NCI-H510A (cell line): ENCODE measurements at places on chromosomes 7 and 10.

- no peak for DNase-seq
Observed at GRCh38 chr7:36657036-36657660, 67.1 kb downstream of the AOAH start.

DNA sequence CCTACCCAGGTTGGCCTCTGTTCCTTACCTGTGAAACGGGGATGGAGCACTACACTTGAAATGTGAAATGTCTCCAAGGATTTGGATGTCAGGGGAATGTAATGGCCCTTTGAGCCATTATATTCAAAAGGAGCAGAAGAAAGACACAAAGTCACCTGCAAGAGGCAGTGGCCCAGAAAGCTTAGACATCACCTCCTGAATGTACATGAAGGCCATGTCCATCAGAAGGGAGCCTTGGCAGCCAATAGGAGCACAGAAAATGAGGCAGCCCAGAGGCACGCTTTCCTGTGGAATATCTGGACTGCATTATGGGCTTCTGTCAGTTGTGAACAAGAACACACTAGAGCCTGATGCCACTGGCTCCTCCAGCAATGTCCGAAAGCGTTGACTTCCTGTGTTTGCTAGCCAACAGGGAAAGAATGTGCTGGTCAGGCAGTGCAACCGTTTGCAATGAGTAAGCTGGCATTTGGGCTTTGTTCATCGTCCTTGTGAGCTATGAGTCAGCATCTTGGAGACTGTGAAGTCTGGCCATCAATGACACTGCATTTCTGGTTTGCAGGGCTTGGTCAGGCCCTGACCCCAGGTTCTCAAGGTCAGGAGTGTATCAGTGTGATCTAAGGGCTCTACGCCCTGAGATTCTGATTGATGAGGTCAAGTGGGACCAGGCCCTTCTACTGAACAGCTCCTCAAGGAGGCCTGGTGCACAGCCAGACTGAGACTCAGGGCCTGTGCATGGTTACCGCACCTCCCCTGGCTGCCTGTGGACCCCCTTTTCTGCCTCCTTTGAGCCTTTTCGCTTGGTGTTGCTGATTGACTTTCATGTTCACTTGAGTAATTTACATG lies 222.4 kb downstream of the RPS24 start:
- no peak for DNase-seq

GRCh38 chr7:158129037-158130022 lies 458.3 kb downstream of the PTPRN2 start:
- DNase-seq, result no peak

GRCh38 chr10:21173802-21174714 lies 276.9 kb upstream of the NEBL start:
- peak; percentile 41 for DNase-seq

DNA sequence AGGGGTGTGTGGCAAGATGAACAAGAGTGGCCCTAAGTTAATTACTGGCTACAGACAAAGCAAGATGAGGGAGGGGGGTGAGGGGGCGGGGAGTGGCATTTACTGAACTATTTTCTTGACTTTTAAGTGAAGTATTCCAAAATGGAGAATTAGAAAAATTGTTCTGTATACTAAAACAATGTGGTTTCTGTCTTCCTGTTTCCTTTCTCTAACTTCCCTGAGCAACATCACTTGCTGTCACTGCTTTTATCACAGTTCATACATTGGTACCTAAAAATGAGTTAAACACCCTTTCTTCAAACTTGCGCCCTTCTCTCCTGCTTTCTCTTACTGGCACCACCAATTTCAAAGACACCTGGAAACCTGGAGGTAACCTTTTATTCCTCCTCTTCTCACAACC lies 21.6 kb downstream of the PDZD8 start:
- DNase-seq, result no peak

- DNase-seq, result no peak
Observed at GRCh38 chr7:20152511-20152910, 64.7 kb downstream of the MACC1 start.

DNA sequence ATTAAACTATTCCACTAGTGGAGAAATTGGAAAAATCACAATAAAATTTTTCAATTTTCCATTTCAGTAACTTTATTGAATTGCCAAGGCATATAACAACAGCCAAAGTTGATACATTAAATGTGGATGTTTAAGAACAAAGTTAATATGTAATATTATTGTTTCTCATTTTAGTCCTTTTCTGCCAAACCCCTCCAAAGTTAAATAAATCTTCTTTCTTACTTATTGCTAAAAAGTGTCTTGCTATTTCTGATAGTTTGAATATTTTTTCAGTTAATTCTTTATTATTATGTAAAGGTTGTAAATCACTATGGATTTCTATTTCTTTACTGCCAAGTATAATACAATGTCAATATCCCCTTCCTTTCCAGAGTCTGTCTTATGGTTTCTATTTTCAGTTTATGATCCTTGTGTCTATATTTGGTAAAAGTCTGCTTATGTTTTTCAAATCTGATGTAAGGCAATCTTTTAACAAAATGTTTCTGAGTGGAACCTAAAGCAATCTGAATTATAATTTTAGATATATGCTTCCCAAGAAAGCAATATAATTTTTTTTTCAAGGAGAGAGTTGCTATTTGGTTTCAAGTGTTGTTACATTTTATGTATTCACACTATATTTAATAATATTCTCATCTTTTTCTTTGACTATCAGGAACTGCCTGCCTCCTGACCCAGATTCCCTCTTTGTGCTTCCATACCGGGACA lies 80.3 kb upstream of the RHOBTB1 start:
- no peak for DNase-seq

DNA sequence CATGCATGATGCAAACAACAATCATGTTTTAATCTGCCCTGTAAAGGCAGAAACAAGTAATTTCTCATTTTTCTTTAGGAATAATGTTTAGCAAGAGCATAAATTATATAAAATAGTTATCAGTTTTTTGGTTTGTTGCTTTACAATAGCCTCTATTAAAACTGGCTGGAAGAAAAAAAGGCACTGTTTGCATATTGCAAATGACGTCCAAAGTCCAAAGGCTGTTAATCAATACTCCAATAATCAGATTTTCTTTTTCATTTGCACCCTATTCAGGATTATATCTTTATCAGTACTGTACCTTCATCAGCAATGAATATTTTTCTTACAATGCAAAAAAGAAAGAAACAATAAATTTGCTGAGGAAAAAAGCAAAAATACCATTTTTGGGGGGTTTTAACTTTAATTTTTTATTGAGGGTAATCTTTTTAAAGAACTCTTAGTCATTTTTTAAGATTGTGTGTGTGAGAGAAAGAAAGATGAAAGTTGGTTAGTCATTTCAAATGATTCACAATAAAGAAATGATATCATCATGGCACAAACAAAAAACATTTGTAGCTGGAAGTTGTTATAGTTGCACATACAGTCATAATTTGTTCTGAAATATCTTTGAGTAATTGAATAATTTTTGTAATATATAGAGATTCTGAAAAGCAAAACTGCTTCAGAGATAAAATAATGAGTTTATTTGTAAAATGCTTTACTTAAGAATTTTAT lies 44.4 kb upstream of the AKR1C2 start:
- DNase-seq, result no peak

DNA sequence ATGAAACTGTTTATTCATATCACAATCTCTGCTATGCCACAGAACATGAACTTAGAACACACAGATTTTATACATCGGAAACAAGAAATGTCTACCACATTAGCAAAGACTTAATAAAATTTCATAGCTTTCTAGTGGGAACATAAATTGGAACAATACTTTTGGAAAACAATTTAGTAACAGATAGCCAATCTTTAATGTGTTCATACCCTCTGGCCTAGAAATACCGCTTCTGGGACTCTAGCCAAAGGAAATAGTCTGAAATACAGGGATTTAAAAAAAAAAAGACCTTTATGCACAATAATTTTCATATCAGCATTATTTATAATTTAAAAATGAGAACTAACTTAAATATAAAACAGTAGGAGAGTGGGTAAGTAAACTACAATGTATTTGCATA lies 168.5 kb downstream of the PLXNA4 start:
- no peak for DNase-seq

DNA sequence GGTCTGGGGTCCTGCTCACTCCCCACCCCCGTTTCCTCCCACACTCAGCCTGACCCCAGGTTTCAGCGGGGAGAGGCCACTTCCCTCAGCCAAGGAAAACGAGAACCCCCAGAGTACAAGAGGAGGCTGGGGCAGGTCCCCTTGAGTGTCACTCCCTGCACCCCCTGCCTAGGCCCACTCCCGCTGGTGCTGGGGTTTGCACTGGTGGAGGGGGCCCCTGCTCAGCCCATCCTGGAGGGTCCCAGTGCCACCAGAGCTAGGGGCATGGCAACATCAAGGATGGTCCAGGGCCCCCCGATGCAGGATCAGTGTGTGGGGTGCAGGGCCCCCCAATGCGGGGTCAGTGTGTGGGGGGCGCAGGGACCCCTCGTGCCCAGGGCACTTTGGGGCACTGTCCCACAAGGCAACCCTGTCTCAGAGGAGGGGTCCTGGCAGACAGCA lies 70.5 kb upstream of the KCTD7 start:
- DNase-seq, result no peak

GRCh38 chr7:137304624-137305235 lies 38.8 kb downstream of the PTN start:
- DNase-seq, result no peak

DNA sequence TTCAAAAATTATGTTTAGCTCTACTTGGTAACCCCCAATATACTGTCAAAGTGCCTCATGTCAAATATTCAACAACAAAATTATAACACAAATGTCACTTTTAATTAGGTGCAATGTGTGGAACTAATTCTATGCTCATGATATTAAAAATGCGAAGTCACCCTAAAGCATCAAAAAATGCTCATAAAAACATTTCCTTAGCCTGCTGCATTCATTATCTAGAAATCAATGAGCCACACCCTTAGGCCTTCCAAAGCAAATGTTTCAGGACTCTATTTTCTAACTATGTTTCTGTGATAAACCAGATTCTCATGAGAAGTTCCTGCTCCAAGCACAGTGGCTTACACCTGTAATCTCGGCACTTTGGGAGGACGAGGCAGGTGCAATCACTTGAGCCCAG lies 75.0 kb upstream of the ANK3 start:
- DNase-seq, result no peak

DNA sequence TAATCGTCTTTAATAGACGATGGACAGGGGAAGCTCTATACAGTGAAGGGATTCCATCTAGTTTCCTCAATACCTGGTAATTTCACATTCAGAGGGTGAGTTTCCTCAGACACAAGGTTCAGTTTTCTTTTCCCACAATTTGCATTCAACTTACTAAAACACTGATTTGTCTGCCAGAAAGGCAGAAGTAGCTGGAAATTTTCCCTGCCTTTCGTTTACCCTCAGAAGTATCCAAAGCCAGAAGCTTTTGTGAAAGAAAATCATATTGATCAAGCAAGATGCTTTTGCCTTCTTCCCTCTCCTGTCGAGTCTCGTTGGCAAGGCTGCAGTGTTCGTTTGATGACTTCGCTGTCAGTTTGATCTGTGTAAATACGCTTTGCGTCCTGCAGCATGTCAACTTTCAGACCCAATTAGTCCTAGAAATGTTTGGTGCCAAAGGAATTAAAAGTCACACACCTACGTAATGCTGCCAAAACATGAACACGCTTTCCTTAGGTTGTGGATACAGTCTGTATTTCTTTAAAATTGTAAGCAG lies 631.9 kb upstream of the FOXK1 start:
- DNase-seq, result no peak

DNA sequence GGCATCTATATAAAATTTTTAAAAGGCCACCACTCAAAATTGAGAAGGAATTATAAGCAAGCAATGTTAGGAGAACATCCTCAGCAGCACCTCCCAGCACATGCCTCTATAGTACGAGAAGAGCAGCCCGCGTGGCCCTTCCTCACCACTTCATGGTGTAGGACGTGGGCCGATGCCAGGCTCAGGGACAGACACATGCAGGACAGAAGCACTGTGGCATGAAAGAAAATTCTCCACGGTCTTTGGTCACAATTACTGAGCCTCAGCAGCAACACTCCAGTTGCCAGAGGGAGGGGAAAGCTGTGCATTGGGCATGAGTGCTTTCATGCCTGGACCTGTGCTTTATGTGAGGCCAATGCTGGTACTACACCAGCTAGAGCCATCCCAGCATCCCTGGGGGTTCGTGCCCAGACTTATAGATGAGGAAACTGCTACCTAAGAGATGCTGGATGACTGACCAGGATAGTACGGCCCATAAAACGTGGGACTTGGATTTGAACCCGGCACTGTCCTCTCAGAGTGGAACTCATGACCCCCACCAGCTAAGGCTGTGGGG lies 164.7 kb downstream of the ADAM12 start:
- no peak for DNase-seq

DNA sequence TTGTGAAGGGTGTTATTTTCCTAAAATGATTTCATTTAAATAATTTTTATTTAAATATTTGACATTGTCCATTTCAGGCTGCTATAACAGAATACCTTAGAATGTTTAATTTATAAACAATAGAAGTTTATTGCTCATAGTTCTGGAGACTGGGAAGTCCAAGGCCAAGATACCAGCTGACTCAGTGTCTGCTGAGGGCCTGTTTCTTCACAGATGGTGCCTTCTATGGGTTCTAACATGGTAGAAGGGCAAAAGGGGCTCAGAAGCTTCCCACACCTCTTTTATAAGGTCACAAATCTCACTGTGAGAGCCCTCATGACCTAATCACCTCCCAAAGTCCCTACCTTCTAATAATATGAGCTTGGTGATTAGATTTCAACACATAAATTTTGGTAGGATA lies 50.7 kb downstream of the MTURN start:
- DNase-seq, result no peak

GRCh38 chr7:117074378-117074777 lies 121.1 kb downstream of the ST7 start:
- no peak for DNase-seq

DNA sequence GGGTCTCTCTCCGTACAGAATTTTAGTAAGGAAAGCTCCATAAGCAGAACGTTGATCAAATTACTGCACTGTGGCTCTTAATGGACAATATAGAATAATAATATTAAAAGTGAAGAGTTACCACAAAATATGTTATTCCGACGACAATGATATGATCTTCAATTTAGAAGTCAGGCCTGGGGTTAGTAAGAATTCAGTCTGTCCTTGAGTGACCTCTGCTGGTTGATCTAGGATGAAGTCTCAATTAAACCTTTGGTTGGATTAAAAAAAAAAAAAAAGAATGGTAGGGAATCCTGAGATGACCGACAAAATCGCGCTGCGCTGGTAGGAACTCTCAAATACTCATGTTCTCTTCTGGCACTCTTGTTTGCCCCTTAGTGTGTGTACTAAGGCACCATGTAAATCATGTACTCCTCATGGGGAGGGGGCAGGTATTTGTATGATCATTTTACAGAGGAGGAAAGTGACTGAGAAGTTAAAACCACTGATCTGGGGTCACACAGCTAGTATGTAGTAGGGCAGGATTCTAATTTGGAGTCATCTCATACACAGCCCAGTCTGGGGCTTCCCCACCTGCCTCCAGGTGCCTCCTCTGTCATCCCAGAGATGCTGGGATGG lies 161.3 kb upstream of the NPVF start:
- no peak for DNase-seq
